ENCODE measurements at places on chromosomes 6 and 20. TPM values are rescaled to one million over a fixed set of nuclear protein-coding genes. Genes with fewer than 3 reads are reported as not detected.

Gene BTN1A1
- not detected for total RNA-seq

Gene TUBB
- total RNA-seq = 1,837 TPM

Gene HFE
- 11.6 TPM for total RNA-seq

Gene MAS1
- not detected for total RNA-seq

Gene CYP39A1
- total RNA-seq = 2.3 TPM

Gene ZKSCAN3
- total RNA-seq = 3.9 TPM

Gene PHIP
- total RNA-seq = 20.0 TPM

Gene APOM
- total RNA-seq = 3.4 TPM

Gene PRND
- total RNA-seq = under 0.01 TPM

Gene SNAP25
- total RNA-seq = 31.3 TPM

Gene HSPA1L
- total RNA-seq = 0.68 TPM

Gene ME1
- 18.9 TPM for total RNA-seq

Gene C6orf58
- not detected for total RNA-seq

Gene SLC22A3
- 2.2 TPM for total RNA-seq

Gene LY86
- total RNA-seq = not detected

Gene SLC17A1
- not detected for total RNA-seq

Gene DOK5
- total RNA-seq = not detected

Gene GABBR1
- 3.3 TPM for total RNA-seq

Gene LY6G5C
- total RNA-seq = 2.9 TPM

Gene TRIM10
- not detected for total RNA-seq

Gene CLVS2
- not detected for total RNA-seq

Gene PYGB
- total RNA-seq = 70.8 TPM

Gene OR12D3
- total RNA-seq = not detected

Gene MCCD1
- total RNA-seq = not detected
